ENCODE measurements at places on chromosomes 11 and 22. TPM values are rescaled to one million over a fixed set of nuclear protein-coding genes. Genes with fewer than 3 reads are reported as not detected.

The CYP2D6 gene
- 8.8 TPM for total RNA-seq

The YPEL4 gene
- 12.6 TPM for total RNA-seq

The OR10A6 gene
- not detected for total RNA-seq

The BLID gene
- total RNA-seq, result not detected

The GGT1 gene
- total RNA-seq, result 27.1 TPM

The CECR2 gene
- not detected for total RNA-seq

The PRR33 gene
- not detected for total RNA-seq

The RASGRP2 gene
- total RNA-seq, result 463 TPM

The IFITM10 gene
- 1.8 TPM for total RNA-seq

The MRGPRF gene
- not detected for total RNA-seq

The ZBED4 gene
- 18.6 TPM for total RNA-seq

The TCN1 gene
- total RNA-seq, result 0.38 TPM

The C11orf42 gene
- not detected for total RNA-seq

The GPHA2 gene
- total RNA-seq, result not detected

The MRGPRX4 gene
- total RNA-seq, result not detected

The GNAZ gene
- total RNA-seq, result 0.76 TPM

The ANO1 gene
- total RNA-seq, result not detected

The LINC01488 gene
- not detected for total RNA-seq

The CCDC81 gene
- 1.5 TPM for total RNA-seq

The RASD2 gene
- not detected for total RNA-seq

The THY1 gene
- not detected for total RNA-seq

The DEFB131B gene
- not detected for total RNA-seq

The OR9Q1 gene
- not detected for total RNA-seq

The TOB2 gene
- total RNA-seq, result 37.5 TPM

The MCAM gene
- 0.26 TPM for total RNA-seq

The ZNF214 gene
- not detected for total RNA-seq

The OR52I2 gene
- not detected for total RNA-seq

Data from CD4-positive, alpha-beta memory T cell (primary cell).